ENCODE measurements at places on chromosomes 4 and X.

DNA sequence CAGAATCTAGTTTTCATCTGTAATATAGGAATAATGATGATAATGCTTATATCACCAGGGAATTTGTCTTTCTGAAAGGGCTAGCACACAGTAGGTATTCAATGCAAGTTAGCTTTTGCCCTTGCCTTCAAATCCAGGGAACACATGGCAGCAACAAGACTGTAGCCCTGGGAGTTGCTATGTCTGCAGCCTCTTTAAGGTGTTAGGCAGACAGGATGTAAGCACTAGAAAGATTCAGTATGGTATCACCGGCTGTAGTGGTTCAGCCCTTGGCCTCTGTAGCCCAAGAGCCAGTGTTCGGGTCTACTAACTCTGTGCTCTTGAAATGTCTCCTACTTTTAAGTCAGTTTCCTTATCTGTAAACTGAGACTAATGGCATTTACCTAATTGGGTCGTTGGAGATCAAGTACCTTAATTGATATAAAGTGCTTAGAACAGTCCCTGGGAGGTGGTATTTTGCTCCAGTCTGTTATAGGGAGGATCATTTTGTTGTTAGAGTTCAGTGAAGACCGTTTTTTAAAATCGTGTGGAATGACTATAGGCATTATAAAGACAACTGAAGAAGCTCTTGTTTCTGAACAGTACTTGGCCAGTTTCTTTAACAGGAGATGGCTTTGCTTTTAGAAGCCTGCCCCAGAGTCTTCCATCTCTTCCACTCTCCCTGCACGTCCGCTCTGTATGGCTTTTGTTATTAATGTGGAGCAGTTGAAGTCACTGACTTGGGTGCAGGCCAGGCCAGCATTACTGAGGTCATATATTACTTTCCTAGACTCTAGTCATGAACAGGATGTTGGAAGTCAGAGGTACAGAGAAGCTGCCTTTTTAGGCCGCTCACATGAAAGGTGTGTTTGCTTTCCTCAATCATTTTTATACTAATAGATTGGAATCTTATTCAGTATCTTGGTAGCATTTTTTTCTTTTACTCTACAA is 44.8 kb downstream of the GAB1 start:
- no peak for DNase-seq

- DNase-seq = no peak
These were observed 1.8 kb upstream of the TCEANC start for GRCh38 chrX:13651150-13651549.

- DNase-seq = no peak
These were observed 33.0 kb downstream of the CCNG2 start for GRCh38 chr4:77190053-77190452.

DNA sequence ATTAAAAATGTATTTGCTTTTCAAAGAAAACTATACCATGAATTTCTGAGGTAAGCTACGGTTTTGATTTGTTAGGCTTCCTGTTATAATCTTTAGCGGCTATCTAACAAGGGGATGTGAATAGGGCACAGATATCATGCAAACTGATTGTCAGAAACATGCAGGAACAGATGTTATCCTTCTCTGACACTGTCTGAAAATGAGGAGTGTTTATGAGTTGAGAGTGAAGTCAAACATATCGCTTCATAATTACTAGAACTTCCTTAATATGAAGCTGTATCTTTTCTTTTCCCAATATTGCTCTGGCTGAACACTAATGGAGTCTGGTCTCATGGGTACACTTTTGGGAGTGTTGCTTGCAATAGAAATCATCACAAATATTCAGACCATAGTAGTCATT is 16.3 kb upstream of the SULT1B1 start:
- DNase-seq = no peak

- DNase-seq = no peak
These were observed 922.0 kb downstream of the NLGN4X start for GRCh38 chrX:5306654-5307121.

DNA sequence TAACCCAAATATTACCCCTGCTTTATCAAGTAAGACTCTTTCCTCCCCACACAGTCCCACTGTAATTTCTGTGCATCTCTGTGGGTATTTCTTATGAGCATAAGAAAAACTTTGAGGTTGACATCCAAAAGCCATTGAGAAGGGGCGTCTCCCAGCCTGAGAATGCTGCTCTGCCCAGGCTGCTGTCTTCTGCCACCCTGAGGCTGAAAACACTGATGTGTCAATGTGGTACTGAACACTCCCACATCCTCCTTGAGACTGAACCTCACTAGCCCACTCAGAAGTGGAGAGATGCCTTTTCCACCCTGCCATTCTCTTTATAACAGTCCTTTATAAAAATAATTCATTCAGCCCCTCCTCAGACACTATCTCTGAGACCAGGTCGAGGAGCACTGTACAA is 120.8 kb downstream of the SMIM20 start:
- no peak for DNase-seq

GRCh38 chrX:154541896-154542722 is 4.5 kb downstream of the G6PD start:
- no peak for DNase-seq

DNA sequence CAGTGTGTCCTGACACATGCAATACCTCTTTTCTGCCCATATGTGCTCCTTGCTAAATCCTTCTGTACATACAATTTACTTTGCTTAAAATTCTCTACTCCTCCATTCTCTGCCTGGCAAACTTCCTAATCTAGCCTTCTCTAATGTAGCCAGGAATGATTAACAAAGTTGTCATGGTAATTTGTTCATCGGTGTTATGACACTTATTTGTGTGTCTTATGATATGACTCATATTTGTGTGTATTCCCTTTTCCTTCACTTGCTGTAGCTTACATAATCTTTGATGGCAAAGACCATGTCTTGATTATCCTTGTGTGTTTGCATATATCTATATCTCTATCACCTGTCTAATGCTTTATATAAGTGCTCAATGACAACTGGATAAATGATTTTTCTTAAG is 133.3 kb downstream of the COL25A1 start:
- no peak for DNase-seq

DNA sequence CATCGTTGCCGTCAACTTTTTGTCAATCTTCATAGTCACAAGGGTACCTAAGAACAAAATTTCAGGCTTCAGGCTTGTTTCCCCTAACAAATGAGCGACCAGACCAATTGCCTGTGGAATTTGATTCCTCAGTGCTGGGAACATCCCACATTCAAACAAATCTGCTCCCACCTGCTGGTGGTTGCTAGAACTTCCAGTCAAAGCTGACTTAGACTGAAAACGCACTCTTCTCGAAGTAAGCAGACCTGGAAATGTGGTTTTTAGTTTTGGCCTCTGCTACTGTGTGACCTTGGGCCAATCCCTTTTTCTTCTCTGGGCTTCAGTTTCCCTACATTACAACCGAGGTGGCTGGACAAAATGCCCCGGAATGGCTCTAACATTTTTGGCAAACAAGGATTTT is 1.8 kb upstream of the GABRQ start:
- peak; percentile 40 for DNase-seq

GRCh38 chrX:132219343-132219768 is at the start of gene RAP2C:
TSS of gene RAP2C (minus strand) at chrX:132219447. CDS start at chrX:132217268, 2,179 bp downstream.
- DNase-seq = peak; percentile 49

DNA sequence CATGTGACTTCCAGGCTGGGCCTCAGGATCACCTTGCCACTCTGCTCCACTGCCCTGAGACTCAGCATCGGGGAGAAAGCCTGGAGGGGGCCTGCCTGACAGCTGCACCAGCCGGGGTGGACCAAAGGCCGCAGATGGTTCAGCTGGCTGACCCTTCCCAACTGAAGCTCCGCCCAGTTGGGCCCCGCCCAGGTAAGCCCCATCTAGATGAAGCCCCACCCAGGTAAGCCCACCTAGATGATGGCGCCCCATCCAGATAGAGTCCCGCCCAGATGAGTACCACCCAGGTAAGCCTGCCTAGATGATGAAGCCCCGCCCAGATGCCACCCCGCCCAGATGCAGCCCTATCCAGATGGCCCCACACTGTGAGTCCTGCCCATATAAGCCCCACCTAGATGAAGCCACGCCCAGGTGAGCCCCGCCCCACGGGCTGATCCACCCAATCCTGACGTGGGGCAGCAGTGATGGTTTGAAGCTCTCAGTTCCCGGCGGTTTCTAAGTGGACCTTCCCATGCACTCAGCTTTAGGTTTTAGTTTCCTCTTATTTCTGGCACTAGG is 10.0 kb downstream of the ZFYVE28 start:
- DNase-seq = no peak

- DNase-seq = no peak
These were observed 642.9 kb downstream of the STPG2 start for GRCh38 chr4:97500423-97500822.

GRCh38 chr4:13117185-13117584 is 367.0 kb downstream of the RAB28 start:
- no peak for DNase-seq

DNA sequence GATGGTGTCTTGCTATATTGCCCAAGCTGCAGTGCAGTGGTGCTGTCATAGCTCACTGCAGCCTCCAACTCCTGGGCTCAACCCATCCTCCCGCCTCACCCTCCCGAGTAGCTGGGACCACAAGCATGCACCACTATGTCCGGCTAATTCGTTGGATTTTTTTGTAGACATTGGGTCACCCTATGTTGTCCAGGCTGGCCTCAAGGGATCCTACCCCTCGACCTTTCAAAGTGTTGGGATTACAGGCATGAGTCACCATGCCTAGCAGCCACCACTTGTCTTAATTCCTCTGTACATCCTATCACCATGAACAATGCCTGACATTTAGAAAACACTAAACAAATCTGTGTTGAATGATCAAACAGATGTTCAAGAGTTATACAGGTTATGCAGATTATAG is 76.7 kb downstream of the NLGN4X start:
- no peak for DNase-seq

DNA sequence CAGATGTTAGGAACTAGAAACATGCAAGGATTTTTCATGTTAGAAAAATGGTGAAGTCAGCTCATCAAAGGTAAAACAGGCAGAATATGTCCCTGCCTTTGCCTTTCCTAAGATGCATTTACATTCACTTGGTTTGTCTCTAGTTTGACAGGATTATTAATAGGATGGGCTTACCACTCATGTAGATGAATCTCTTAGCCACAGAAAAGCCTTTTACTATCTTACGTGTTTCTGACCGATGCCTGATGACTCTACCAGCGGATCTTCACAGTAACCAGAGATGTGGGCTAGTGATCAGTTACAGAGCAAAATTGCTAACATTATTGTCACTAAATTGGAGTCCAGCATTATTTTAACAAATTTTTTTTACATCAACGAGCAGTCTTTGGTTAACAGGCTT is 187.6 kb downstream of the MAML3 start:
- DNase-seq = peak; percentile 64

- no peak for DNase-seq
These were observed 21.4 kb upstream of the AFAP1 start for GRCh38 chr4:7960790-7961655.

DNA sequence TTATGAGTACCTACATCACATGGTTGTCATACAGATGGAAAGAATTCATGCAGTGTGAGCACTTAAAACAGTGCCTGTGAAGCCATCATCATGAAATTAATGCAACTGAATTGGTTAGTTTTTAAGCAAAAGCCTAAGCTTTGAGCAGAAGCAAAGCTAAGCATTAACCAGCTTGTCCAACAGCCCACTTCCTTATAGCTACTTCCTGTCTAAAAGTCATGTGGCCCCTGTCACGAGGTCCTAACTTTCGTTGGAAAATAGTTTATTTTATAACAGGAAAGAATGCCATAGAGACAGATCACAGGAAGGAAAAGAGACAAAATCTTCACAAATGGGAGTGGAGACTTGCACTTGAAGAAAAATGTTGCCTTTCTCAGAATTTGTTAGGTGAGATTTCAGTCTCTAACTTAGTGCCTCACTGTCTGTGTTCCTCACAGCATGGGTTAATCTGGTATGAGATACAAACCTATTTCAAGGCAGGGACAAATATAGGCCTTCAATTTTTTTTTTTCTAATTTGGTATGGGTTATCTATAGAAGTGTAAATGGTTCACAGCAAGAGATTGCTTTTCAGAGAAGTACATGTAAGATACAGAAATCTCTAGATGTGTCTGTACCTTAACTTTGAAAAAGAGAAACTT is 27.7 kb upstream of the VCX start:
- DNase-seq = no peak

DNA sequence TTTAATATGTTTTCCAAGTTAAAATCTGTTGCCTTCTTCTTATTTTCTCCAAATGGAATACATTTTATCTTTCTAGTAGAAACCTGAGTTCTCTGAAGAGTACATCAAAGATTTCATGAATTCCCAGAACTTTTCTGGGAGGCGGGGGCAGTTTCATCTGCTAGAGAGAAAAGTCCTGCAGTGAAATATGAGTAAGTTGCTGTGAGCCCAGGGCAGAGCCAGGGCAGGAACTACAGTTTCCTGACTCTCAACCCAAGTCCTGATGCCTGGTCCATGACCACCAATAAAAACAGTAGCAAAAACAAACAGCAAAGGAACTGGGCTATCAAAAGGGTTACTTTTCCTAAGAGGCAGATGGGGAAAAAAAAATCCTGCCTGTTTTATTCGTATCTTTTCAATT is 239.4 kb upstream of the CTSO start:
- DNase-seq = no peak

DNA sequence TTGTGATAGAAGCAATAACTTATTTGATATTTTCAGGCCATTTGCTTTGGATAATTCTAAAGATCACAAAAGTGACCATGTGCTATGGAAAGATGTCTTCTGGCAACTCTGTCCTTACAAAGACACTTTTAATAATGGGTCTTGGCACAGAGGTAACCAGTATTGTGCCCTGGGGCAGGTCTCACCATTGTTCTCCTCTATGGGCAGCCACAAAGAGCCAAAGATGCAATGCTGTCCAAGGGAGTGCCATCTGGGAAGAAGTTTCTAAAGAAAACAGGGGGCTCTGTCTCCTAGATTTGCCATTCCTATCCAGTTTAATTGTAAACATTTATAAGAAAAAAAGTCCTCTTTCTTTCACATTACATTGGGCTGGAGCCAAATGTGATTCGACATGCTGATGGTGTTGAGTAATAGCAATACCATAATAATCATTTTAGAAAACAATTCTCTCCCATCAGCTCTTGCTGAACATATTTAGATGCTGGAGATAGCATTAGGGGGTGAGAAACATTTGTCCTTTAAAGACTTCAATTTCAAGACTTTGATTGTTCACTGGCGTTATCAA is 179.9 kb downstream of the KIT start:
- DNase-seq = no peak

DNA sequence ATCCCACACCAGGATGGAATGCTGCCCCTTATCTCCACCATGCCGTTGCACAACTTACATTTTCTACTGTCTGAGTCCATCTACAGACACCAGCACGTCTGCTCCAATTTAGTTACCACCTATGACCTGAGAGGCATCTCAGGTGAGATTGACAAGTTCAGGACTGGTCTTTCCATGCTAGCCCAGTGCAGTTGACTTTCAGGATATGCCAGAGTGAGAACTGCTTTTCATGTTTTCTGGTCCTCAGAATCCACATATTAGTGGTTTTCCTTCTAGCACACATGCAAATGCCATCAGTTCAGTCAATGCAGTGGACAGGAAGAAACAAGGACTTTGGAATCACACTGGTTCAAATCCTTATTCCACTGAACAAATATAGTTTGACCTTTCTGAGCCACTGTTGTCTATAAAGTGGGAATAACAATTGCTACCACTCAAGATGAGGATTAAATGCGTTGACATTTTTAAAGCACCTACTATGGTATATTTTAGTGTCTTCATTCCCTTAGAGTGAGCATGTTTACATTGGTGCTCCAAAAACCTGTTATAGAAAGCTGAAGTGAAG is 38.1 kb upstream of the ANXA3 start:
- no peak for DNase-seq

All from NCI-H1092 treated with DMSO at 0.1 percent for 48 hours (cell line).